A549 (cell line): ENCODE measurements at places on chromosomes 1 and 21.

GRCh38 chr1:71859806-71860205 lies 422.5 kb downstream of the NEGR1 start:
- DNase-seq, result no peak

- DNase-seq, result no peak
Measured at GRCh38 chr1:231803353-231803752, 176.8 kb downstream of the DISC1 start.

- no peak for DNase-seq
Measured at GRCh38 chr1:101408212-101409042, 171.6 kb downstream of the S1PR1 start.

DNA sequence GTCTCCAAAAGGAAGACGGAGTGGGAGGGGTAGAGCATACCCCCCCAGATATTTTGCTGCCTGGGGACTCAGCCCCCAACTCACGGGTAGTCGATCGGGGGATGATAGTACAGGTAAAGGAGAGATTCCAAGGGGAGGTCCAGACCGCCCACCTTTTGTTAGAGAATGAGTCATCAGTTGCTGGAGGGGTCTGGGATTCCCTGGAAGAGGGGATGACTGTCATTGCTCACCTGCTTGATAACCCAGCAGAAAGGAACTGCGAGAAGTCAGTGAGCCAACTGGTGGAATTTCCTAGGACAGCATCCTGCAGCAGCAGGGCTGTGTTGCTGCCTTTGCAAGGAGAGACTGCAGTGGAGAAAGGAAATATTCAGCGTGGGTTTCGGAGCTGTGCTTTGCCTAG lies 64.4 kb downstream of the MACF1 start:
- no peak for DNase-seq

- DNase-seq, result no peak
Measured at GRCh38 chr1:201455098-201455497, 13.9 kb downstream of the PHLDA3 start.
